Upper lobe of left lung (tissue), 6 donors: ENCODE measurements at places on chromosomes 13 and 19. TPM values are rescaled to one million over a fixed set of nuclear protein-coding genes. Genes with fewer than 3 reads are reported as not detected.

GRCh38 chr19:35776102-35776788 is 881 bp downstream of the ARHGAP33 start:
- no peak for DNase-seq

The C13orf46 gene
- 5.5 TPM for total RNA-seq

- DNase-seq, result no peak
Measured at GRCh38 chr13:36945078-36945477, 25.0 kb upstream of the SMAD9 start.

DNA sequence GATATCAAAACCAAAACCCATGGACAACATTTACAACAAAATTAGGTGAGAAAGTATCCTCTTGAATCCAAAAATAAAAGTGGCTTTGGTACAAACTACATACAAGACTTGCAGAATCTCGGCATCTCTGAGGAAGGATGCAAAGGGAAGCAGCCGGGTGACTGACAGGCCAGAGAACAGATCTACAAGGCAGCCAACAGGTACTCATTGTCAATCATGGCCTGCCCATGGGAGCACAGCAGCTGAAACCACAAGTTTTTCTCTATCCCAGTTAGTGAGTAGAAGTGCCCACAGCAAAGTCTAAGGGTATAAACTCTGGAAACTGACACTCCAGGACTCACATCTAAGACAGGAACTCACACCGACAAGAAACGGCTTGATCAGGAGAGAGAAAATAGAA is 74.5 kb downstream of the TBC1D4 start:
- no peak for DNase-seq

- DNase-seq, result no peak
Measured at GRCh38 chr13:51532736-51533197, 51.5 kb upstream of the WDFY2 start.

The KCNK6 gene
- 22.0 TPM for total RNA-seq

The GGN gene
- total RNA-seq, result 8.4 TPM

GRCh38 chr13:36192166-36192565 is 22.2 kb downstream of the SOHLH2 start:
- DNase-seq, result no peak

DNA sequence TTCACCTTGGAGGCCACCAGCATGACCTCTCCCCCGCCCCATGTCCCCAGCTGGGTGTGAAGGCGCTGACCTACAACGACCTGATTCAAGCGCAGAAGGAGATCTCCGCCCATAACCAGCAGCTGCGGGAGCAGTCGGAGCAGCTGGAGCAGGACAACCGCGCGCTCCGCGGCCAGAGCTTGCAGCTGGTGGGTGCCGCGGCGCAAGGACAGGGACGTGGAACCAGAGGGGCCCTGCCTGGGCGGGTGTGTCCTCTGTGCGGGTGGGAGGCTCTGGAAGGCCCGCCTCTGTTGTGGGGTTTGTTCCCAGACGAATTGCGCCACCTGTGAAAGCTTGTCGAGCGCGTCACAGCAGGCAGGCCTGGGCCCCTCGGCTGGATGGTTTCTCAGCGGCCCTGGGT is 22.3 kb downstream of the PLEKHJ1 start:
- DNase-seq, result no peak

DNA sequence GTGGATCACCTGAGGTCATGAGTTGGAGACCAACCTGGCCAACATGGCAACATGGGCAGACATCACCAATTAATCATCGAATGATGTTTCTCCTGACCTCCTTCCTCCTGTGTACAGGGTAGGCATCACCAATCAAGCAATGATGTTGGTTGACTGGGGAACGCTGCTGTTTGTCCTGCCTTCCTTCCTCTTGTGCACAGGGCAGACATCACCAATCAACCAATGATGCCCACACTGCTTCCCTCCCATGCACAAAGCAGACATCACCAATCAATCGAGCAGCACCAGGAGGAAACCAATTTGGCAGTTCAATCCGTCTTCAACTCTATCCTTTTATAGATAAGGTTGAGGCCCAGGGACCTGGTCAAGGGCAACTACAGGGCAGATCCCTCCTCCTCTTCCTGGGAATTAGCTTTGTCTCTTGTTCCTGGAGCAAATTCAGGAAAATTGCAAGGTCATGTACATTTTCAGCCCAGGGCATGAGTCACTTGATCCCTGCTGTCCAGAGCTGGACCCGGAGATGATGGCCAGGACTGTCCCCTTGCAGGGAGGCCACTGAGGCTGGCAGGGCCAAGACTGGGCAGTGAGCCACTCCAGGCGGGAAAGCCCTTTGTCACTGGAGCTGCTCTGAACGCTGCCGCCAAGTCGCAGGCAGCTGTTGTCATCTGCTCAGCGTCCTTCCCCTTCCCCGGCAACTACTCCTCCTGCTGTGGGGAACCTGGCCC is 5.3 kb upstream of the CSNK1G2 start:
- DNase-seq, result no peak

GRCh38 chr13:30113983-30114570 is 193.3 kb downstream of the KATNAL1 start:
- DNase-seq, result no peak

DNA sequence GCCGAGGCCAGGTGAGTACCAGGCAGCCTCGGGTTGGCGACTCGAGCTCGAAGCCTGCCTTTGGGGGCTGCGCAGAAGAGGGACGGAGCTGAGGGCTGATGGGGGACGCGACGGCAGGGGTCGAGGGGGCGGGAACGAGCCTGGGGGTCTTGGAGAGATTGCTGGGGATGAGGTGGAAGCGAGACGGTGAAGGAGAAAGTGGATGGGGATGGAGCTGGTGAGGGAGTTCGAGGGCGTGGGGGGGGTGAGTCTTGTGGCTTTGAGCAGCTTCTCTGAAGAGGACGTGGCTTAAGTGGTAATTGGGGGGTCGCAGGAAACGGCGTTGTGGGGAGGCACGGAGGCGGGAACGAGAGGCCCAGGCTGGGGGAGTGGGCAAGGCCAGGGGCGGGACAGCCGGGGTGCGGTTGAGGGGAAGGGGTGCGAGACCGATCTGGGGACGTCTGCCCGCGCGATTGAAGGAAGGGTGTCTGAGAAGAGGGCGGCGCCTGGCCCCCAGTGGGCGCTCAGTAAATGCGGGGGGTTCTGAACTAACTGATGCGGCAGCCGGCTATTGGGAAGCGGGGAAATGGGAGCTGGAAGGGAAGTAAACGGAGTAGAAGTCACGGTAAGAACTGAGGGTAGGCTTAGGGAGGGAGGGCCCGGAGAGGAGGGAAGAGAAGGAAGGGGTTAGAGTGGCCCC is 426 bp downstream of the MYO9B start:
- DNase-seq, result peak; percentile 45

DNA sequence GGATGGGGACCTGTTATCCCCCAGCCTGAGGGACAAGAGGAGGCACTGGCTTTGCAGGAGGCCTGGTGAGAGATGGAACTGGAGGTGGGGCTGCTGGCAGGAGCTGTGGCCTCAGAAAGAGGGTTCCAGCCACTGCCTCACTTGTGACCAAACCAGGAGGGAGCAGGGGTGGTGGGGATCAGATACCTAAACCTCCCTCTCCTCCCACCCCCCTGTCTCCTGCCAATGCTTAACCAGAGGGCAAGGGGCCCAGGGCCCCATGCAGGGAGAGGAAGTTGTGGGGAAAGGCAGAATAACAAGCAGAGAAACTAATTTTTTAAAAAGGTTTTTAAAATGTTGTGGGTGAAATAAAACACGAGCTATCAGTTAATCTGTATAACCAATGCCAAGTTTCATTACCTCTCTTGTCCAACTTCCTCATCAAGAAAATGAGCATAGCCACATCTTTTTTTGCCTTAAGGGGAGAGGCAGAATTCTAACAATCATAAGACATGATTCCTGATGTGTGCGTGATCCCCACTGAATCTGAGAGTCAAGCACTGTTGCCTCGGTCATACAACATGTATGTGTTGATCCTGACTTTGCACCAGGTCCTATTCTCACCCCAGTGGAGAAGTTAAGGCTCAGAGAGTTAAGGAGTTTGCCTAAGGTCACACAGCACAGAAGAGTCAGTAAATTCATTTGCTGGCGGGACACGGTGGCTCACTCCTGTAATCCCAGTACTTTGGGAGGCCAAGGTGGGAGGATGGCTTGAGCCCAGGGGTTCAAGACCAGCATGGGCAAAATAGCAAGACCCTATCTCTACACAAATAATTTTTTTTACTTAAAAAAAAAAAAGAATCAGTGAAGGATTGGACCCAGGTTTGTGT is 12.9 kb downstream of the FXYD5 start:
- DNase-seq, result no peak

DNA sequence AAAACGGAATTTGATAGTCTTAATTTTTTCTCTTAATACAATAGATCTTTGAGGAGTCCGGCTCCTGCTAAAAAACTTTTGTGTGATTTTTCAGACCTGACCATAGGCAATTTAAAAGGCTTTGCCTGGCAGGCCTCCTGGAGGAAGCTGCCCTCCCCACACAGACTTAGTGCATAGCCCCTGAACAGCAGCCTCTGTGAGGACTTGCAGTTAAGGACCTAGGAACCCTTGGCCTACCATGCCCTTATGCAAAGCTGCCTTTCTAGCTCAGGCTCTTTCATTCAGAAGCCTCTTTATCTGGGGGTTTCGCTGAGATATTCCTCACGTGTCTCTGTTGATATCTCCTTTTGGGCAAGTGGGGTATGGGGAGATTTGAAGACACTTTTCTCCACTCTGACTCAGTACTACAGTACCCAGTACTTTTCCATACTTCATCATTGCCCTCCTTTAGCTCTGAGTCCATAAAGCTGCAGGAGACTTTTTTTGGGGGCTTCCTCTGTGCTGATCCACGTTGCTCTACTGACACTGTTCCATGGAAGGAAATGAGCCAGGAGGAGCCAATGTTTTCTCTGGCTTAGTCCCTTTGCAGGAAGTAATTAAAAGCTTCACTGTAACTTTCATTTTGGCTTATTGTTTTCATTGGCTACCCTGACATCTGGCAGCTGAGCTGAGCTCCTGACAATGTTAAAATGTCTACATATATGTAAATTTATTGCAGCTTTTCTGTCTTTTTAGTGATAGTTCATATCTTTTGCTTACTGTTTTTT is 283.1 kb downstream of the TDRD3 start:
- DNase-seq, result no peak

DNA sequence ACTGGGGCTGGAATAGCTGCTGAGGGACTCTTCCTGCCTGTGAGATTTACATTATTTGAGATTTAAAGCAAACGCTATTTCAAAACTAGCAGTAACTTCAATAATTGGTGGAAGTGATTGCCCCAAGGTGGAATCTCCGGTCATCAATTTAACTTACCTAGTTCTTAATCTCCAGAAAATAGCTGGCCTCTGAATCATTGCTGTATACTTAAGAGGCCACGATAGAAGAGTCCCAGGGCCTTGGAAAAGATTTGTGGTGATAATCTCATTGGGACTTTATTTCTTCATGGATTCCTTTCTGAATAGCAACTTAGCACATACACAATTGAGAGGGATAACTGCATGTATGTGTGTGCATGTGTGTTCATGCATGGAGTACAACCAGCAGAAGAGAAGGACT is 120.2 kb downstream of the DNAJC15 start:
- no peak for DNase-seq

DNA sequence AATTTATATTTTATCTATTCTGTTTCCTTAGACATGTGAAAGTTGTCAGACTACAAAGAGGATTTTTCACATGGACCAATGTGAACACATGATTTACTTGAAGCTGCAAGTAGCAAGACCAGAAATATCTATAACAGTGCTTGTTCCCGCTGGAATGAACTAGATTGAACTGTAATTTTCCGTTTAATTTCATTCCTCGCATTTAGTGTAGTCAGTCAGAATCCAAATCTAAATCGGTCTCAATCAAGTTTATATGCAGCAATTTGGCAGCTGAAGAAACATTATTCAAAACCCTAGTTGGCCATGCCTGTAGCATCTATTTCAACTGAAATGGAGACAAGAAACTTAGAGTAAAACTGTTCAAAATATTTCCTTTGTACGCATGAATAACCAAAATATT is 570.7 kb upstream of the SLITRK5 start:
- DNase-seq, result no peak

GRCh38 chr13:23979361-23980159 is 82.3 kb upstream of the C1QTNF9B start:
- peak; percentile 66 for DNase-seq

The LIM2 gene
- total RNA-seq, result not detected

- no peak for DNase-seq
Measured at GRCh38 chr19:3604987-3605343, 1.7 kb downstream of the TBXA2R start.

- DNase-seq, result no peak
Measured at GRCh38 chr19:46392837-46393236, 20.5 kb downstream of the CCDC8 start.

- no peak for DNase-seq
Measured at GRCh38 chr13:29266756-29267733, 328.4 kb downstream of the SLC7A1 start.

- no peak for DNase-seq
Measured at GRCh38 chr19:48446579-48446978, 796 bp downstream of the GRWD1 start.

- DNase-seq, result no peak
Measured at GRCh38 chr13:66518068-66518467, 712.1 kb downstream of the PCDH9 start.

DNA sequence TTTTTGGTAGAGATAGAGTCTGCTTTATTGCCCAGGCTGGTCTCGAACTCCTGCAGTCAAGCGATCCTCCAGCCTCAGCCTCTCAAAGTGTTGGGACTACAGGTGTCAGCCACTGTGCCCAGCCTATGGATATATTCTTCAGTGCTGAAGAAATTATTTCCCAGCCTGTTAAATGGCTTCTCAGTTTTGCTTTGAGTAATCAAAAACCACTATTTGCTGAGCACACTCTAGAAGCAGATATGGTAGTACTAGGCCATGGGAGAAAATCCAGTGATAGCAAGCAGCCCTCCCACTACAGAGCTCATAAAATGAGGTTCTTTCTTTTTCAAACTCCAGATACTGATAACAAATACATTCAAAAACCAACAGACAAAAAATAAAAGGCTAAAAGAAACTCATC is 80.6 kb upstream of the CLDN10 start:
- no peak for DNase-seq

GRCh38 chr13:37531049-37531448 is 67.5 kb downstream of the POSTN start:
- DNase-seq, result no peak

GRCh38 chr13:51291341-51291740 is 48.1 kb upstream of the SERPINE3 start:
- DNase-seq, result no peak

DNA sequence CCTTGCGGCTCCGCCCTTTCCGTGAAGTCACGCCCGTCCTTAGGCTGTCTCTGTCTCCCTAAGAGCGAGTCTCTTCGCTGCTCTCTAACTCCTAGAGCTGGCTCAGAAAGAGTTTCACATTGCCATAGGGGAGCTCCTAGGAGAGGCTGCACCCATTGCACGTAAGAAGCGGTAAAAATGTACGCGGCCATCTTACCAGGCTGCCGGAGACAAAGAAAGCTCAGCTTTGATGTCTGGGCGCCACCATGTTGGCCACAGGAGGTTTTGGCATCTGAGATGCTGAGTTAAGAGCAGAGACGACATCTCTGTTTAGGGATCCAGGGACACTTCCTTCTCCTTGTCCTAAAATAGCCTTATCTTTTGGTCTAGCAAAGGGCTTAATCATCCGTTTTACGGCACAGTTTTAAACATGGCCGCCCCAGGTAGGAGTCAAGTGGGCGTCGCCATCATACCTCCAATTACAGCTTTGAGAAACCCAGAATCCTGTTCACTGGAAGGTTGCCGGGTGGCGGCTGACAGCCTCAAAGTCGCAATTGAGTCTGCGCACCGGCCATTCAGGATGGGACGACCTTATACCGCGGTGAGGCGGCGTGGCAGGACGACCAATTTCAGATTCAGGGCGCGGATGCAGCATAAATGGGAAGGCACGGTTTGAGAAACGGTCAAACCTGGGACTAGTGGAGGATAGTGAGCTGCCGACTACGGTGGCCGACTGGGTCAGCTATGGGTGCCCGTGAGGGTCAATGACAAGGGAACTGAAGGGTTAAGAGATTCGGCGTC is at the start of gene ZNF793:
Gene ZNF793 (plus strand): TSS at position 553 of the 780 bp plus-strand sequence. CDS start 16,501 bp downstream, outside the sequence.
- peak; percentile 57 for DNase-seq

The ATXN8OS gene
- not detected for total RNA-seq

- DNase-seq, result no peak
Measured at GRCh38 chr13:45133396-45134118, 13.2 kb downstream of the GTF2F2 start.
